Activated CD4-positive, alpha-beta T cell treated with anti-CD3 and anti-CD28 coated beads, Interleukin-2, amount 10 ng/mL, durations not matched to agents 24 days and 14 days (primary cell): ENCODE measurements at places on chromosomes 4 and X. TPM values are rescaled to one million over a fixed set of nuclear protein-coding genes. Genes with fewer than 3 reads are reported as not detected.

The CLDN22 gene
- total RNA-seq: not detected in 2 replicates

The SPINK2 gene
- 0.37 and 0.54 TPM in 2 replicates for total RNA-seq

The VEGFC gene
- not detected in 2 replicates for total RNA-seq

The ERCC6L gene
- 8.1 and 8.3 TPM in 2 replicates for total RNA-seq

The ALB gene
- total RNA-seq: not detected in 2 replicates

The MAGEB17 gene
- total RNA-seq: not detected in 2 replicates

The GBA3 gene
- total RNA-seq: not detected in 2 replicates

DNA sequence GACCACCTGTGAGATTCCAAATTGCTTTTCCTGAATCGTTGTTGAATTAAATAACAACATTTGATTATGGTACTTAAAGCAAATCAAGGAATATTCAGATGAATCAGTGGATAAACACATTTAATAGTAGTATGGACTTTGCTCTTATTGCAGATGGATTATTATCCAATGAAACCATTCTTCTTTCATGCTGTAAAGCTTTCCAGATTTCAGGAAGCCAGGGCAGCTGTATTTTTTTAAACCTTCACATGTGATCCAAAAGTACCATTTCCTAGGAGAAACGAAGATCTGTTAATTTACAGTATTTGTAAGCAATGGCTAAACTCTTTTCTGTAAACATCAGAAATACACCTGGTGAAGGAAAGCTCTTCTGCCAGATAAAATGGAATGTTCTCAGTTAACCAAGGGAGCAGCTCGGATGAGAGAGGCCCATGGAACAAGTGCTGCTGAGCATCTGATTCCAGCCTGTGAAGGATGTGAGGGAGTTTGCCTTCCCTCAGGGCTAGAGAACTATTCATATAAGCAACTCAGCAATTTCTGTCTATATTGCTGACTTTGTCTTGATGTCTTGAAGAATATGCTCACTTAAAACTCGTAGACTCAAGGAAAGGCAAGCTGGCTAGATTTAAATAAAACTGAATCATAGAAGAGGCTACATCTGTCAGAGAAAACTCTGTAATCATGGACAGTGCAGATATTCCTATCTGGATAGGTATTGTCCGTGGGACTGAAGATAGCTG lies 94.4 kb upstream of the LIMCH1 start:
- no peaks in the 10 kb centered on the region for H3K4me1 ChIP-seq
- no peak overlapping the region for H3K27ac ChIP-seq
- no peak overlapping the region for H3K4me3 ChIP-seq
- H3K27me3 ChIP-seq: no peaks in the 10 kb centered on the region

- no peak overlapping the region for H3K27ac ChIP-seq
- no peaks in the 10 kb centered on the region for H3K4me1 ChIP-seq
- no peaks in the 10 kb centered on the region for H3K36me3 ChIP-seq
- peaks cover 12% of the 10 kb centered on the region for H3K27me3 ChIP-seq
- no peak for DNase-seq
These were observed 65.2 kb downstream of the IGFBP7 start for GRCh38 chr4:57044996-57045395.

- H3K27me3 ChIP-seq: peaks cover 2% of the 10 kb centered on the region
- H3K27ac ChIP-seq: peak overlapping the region; percentile 88
- peak overlapping the region; percentile 49 for H3K4me3 ChIP-seq
- H3K36me3 ChIP-seq: peaks cover 57% of the 10 kb centered on the region
- peaks cover 56% of the 10 kb centered on the region for H3K4me1 ChIP-seq
- DNase-seq: no peak
These were observed 169.4 kb downstream of the PTTG2 start for GRCh38 chr4:38129460-38130227.

DNA sequence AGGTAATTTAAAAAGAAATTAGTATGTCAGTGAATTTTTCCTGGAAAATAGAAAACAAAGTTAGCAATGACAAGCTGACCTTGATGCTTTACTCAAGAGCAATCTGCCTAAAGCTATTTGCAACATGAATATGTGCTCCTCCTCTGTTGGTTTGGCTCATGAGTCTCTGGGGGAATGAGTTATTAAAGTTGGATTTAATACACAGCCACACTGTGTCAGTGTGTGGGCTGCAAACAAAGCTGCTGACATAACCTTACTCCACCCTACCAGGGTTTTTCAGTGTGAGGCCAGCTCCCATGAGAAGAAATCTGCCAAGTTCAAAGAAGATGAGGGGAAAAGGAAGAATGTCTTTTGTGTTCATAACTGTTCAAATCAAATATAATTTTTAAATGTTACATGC lies 280.5 kb downstream of the TLL1 start:
- no peak for DNase-seq
- H3K4me3 ChIP-seq: no peak overlapping the region
- no peak overlapping the region for H3K27ac ChIP-seq

GRCh38 chr4:1406981-1407656 lies 877 bp upstream of the NKX1-1 start:
- H3K27ac ChIP-seq: peak overlapping the region; percentile 69
- no peak overlapping the region for H3K4me3 ChIP-seq
- H3K4me1 ChIP-seq: peaks cover 6% of the 10 kb centered on the region
- peak; percentile 55 for DNase-seq
- H3K27me3 ChIP-seq: peaks cover 29% of the 10 kb centered on the region
